ENCODE measurements at places on chromosomes 12 and 14.

GRCh38 chr12:2137711-2138110 lies 84.9 kb downstream of the CACNA1C start:
- no peak for DNase-seq

GRCh38 chr12:91332302-91332701 lies 149.7 kb upstream of the DCN start:
- DNase-seq = no peak

DNA sequence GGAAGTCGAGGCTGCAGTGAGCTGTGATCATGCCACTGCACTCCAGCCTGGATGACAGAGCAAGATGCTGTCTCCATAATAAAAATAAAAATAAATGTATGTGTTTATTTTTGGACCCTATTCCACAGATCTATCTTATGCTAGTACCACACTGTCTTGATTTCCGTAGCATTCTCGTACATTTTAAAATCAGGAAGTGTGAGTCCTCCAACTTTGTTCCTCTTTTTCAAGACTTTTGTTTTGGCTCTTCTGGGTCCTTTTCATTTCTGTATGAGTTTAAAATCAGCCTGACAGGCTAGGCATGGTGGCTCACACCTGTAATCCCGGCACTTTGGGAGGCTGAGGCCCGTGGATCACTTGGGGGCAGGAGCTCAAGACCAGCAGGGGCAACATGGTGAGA lies 25.8 kb downstream of the DAO start:
- no peak for DNase-seq

DNA sequence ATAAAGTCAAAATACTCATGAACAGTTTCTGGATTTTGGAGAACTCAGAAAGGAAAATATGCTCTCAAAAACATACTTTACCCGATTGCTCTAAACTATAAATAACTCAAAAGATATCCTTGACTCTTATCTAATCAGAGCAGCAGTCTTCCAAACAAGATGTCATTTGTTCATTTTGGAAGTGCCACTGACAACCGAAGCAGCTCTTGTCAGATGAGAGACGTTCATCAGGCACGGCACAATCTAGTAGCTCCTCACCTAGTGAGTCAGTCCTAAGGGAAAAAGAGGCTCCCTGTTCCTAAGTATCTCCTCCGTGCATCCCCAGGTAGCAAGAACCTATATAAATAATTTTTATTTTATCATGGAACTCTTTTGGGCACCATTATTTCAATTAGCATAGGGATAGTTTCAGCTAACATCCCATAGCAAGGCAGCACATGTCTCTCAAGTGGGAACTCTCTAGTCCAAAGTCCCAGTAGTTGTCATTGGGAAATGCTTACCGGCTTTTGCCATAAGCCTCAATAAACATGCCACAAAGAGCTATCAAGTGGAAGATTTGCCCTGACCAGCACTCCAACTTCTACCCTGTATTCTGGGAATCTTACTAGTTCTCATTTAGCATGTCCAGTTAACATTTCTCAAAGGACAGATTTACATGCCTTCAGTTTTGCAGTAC lies 14.1 kb upstream of the TMEM263 start:
- no peak for DNase-seq

DNA sequence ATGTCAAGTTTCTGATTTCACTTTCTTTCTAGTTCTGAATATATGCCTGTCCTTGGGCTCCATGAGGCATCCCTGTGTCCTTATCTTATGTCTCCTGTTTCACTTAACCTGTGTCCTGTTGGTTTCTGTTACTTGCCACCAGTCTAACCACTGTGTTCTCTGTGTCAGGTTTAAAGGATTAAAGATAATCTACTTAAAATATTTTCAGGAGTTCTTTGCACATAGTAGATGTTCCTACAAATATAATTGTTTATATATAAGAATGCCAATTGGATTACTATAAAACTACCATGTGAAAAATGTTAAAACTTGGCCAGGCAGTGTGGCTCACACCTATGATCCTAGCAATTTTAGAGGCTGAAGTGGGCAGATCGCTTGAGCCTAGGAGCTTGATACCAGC lies 406.4 kb downstream of the CCER1 start:
- no peak for DNase-seq

DNA sequence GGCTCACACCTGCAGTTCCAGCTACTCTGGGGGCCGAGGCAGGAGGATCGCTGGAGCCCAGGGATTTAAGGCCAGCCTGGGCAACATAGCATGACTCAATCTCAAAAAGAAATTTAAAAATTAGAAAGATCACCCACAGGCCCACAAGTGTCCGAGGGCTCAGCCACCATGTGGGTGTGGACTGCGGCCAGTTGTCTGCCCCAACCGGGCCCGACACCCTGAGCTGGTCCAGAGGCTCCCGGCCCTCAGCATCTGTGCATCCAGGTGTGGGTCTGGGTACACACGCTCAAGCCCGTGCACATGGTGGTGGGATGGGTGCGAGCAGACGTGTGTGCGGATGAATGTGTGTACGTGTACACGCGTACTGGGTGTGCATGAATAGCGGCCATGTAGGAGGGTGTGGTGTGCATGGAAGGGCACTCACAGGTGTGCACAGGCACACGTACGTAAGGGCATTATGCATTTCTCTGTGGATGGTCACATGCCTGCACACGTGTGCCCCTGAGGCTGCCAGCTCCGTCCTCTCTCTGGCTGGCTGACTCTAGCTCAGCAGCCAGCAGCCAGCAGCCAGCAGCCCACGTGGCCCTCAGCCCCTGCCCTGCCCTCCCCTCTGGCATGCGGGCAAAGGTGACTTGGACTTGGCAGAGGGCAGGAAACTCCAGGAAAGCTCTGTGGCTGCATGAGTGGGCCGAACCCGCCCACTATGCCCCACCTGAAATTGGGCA lies 23.3 kb upstream of the NUDT14 start:
- no peak for DNase-seq

- DNase-seq = no peak
Measured at GRCh38 chr12:15811214-15812127, 22.3 kb upstream of the EPS8 start.

DNA sequence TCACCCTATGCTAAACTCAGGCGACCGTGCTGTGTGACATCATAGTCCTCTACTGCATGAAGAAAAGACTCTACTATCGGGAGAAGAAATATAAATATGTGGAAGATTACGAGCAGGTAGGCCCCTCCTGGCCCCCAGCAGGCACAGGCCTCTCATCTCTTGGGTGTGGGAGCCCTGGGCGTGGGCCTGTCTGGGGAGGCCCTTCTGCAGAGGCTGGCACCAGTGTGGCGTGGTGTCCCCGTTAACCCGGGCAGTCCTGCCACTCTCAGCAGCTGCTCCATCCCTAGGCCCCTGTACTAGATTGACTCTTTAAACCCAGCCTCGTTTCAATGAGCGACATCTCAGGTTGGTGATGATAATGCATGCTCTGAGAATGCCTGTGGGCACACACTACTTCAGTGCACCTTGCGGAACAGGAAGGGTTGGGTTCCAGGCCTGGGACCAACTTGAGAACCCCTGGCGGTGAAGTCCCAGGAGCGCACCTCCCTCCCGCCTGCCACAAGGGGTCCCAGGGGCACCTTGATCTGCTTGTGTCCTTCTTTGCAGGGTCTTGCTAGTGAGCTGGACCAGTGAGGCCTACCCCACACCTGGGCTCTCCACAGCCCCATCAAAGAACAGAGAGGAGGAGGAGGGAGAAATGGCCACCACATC lies 23.2 kb downstream of the P2RX4 start:
- DNase-seq = no peak

DNA sequence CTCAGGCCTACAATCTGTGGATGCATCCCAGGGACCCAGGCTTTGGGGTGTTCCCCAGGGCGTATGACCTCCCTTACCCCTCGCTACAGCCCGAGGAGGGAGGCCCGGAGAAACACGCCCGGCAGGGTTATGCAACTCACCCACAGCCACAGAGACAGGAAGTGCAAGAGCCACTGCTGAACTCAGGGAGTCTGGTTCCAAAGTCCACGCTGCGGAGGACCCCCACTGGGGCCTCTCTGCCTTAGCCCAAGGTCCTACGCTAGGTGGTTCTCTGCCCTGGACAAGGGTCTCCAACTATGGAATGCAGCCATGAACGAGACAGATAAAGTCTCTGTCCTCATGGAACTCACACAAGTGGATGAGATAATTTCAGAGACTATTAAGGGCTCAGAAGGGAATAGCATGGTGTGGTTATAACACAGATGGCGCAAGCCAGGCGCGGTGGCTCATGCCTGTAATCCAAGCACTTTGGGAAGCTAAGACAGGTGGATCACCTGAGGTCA lies 11.3 kb downstream of the SCARB1 start:
- DNase-seq = no peak

GRCh38 chr14:62381311-62382070 lies 619.3 kb downstream of the SNAPC1 start:
- DNase-seq = no peak

GRCh38 chr12:95766356-95767019 lies 24.1 kb downstream of the NTN4 start:
- no peak for DNase-seq

DNA sequence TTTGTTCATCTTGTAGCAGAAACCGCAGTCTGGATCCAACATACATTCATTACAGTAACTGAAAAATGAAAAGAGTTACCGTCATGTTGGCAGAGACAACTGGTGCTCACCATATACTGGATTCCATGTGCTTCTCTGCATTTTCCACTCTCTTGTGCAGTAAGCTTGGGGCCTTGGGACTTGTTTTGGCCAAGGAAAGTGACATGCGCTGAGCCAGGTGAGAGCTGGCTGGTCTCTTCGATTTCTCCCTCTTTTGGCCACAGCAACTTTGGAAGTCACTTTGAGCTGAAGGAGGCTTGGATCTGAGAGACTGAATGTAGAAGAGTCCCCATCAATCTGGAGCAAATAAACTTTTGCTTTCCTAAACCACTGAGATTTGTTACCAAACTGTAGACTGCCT lies 210.6 kb upstream of the ABCD2 start:
- DNase-seq = no peak

- DNase-seq = no peak
Measured at GRCh38 chr12:52183544-52183910, 8.3 kb downstream of the KRT80 start.

DNA sequence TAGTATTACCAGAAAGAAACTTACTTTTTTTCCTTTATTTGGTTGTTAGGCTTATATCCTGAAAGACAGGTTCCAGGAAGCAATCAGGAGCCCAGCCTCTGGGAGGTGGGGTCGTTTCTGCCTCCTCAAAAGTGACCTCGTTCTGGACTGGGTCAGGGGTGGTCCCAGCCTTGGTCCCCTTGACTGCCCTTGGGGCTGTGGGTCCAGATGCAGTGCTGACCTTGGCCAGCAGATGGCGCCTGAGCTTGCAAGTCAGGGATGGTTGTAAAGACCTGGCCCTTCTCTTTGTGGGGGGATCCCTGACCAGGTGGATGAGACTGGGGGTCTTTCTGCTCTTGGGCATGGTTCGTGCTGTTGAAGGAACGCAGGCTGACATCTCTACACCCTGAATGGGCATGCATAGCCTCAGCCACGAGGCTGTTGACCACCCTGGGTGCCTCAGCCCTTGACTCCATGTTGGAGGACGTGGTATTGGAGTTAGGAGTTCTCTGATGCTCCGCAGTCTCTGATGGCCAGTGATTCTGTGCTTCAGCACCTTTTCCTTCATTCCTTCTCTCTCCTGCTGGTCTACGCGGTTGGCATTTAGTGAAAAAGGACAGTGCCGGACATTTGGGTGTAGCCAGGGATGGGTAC lies 62.4 kb downstream of the ADCK1 start:
- DNase-seq = peak; percentile 66

GRCh38 chr14:31084385-31084784 lies 58.2 kb upstream of the STRN3 start:
- DNase-seq = peak; percentile 30

DNA sequence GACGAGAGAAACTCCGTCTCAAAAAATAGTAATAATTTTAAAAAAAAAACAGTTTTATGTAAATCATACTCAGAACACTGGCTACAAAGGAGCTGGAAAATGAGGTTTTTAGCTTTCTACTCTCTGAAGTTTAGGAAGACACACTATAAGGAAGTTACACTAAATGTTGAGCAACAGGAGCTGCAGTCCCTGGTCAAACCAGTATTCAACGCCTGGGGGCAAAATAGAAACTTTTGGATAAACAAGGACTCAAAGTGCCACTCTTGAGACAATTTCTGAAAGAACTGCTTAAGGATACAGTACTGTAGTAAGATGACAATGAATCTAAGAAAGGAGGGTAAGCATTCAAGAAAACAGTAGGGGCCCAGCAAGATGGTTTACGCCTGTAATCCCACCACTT lies 29.3 kb downstream of the ACTR6 start:
- DNase-seq = no peak
